ENCODE measurements at places on chromosomes 4 and X.

DNA sequence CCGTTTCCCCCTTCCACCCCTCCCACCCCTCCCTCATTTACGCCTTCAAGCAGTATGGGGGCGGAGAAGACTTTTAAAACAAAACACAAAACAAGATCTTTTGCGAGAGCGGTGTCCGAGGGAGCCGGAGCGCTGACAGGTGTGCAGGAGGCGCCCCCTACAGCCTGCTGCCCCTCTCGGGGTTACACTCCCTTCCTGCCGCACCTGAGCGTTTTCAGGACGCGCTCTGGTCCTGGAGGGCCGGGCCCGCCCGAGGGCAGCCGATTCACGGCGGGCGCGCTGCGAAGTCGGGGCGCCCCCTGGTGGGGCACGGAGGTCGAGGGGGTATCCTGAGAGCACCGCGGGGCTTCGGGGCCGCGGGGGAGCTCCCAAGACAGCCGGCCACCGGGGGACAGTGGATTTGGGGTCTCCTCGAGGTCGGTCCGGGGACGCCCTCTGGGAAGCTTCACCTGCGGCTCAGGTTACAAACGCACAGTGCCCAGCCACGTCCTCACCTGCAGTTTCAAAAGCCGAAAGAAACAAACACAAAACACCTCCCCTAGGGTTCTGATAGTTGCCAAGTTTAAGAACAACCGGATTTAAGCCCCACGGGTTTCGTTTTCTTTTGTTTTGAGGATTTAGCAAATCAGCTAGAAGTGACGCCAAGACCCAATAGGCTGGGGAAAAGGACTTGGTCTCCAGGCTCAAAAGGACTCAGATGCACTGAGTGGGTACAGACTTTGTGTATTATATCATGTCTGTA, 8.0 kb upstream of the NEUROG2 start:
- peak; percentile 57 for DNase-seq

DNA sequence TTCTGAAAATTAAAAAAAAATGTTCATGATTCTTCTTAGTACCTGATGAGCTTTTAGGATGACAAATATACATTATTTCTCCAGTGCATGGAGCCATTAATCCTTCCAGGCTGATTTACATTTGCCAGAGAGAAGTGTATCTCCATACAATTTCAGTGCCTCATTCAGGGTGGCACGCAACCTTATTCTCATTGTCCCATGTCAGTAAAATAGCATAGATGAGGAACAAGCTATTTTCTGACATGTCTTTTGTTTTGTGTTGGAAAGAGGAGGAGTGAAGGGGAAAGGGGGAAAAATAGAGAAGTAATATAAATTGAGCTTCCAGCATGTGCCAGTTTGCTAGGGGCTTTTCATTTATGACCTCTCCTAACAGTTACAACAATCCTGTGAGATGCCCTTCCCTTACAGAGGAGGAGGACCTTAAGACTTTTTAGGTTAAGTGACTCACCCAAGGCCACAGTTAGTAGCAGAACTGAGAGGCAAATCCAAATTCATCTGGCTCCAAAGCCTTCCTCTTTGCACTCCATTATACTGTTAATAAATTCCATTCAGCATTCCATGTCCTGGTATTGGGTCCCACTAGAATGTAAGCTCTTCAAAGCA, 274.8 kb upstream of the GPC4 start:
- no peak for DNase-seq

- no peak for DNase-seq
Measured at GRCh38 chr4:38001927-38002326, 41.7 kb downstream of the PTTG2 start.

GRCh38 chr4:13777341-13777740, 149.8 kb upstream of the BOD1L1 start:
- DNase-seq = no peak

DNA sequence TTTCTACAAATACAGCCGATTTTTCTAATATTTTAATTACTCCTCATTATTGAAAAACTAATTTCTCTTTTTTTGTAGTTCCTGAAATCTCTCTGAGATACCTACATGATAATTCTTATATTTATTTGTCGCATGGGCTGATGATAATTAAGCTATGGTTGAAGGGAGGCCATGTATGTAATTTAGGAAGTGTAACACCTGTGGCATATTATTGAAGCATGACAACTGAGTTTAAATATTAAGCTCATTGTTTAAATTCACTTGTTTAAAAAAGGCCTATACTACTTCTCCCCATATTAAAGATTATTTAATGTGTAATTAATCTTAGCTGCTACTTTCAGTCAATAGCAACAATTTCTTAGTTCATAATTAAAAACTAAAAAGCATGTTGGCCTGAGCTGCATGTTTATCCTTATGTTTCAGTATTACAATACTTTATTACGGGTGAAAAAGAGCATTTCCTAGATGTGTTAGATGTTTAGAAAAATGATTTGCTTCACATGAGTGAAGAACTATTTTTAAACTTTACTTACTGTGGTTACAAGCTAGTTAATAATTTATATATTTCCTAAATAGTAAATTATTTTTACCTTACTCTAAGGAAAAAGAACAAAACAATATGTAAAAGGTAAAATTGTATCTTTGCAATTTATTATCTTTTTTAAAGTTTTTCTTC, 122.4 kb downstream of the RAP1GDS1 start:
- DNase-seq = no peak
